ENCODE measurements at places on chromosomes 13 and 19. TPM values are rescaled to one million over a fixed set of nuclear protein-coding genes. Genes with fewer than 3 reads are reported as not detected.

Gene KCNN1
- total RNA-seq: 30.1 TPM

- DNase-seq: no peak
Measured at GRCh38 chr13:66139250-66139649, 1090.9 kb downstream of the PCDH9 start.

- no peak for DNase-seq
Measured at GRCh38 chr19:19137556-19138108, 646 bp downstream of the TMEM161A start.

- no peak for DNase-seq
Measured at GRCh38 chr19:55640043-55640576, 692 bp upstream of the ZNF580 start.

GRCh38 chr13:67094952-67095351 is 135.2 kb downstream of the PCDH9 start:
- DNase-seq: no peak

- no peak for DNase-seq
Measured at GRCh38 chr13:67554746-67555452, 324.8 kb upstream of the PCDH9 start.

DNA sequence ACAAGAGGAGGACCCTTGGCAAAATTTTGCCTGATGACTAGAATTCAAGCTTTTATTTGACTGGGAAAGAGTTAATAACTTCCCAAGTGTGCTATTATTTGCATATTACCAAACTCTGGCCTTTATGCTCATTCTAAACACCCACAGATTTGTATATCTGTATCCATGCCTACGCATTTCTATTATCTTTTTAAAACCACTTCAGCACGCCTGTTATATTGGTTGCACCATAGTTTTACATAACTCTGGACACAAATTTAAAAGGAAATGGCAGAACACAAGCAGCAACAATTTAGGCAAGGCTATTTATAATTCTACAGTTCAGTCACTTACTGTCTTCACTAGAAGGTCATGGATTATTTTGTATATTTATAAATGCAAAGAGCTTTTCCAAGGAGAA is 3.7 kb upstream of the RASL11A start:
- DNase-seq: no peak

DNA sequence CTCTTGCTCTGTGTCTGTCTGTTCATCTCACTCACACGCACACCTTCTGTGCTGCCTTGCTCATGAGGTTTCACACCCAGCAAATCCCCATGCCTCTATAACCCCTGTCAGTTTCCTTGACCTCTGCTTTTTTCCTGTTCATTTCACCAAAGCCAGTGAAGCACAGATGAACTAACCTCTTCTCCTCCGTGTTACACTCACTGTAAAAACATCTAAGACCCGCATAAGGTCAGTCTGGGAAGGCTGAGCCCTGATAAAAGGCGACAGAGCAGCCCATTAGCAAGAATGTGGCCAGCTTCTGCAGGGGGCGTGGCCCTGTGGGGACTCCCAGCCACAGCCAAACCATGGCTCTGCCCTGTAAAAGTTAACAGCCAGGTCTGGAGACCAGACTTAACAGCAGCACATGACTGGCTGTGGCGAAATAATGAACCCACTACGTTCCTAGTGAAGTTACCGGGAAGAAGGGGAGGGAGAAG is 42.8 kb upstream of the NPAS1 start:
- no peak for DNase-seq

Gene CACNG7
- 10.9 TPM for total RNA-seq

GRCh38 chr13:100809129-100809390 is 134.5 kb upstream of the TMTC4 start:
- no peak for DNase-seq

GRCh38 chr13:100958831-100959230 is 284.2 kb upstream of the TMTC4 start:
- no peak for DNase-seq

Gene TMEM190
- not detected for total RNA-seq

GRCh38 chr13:30932481-30933353 is at the start of gene TEX26:
TSS of gene TEX26 (plus strand) at chr13:30932656. CDS start at chr13:30932716, 60 bp downstream.
- DNase-seq: no peak

DNA sequence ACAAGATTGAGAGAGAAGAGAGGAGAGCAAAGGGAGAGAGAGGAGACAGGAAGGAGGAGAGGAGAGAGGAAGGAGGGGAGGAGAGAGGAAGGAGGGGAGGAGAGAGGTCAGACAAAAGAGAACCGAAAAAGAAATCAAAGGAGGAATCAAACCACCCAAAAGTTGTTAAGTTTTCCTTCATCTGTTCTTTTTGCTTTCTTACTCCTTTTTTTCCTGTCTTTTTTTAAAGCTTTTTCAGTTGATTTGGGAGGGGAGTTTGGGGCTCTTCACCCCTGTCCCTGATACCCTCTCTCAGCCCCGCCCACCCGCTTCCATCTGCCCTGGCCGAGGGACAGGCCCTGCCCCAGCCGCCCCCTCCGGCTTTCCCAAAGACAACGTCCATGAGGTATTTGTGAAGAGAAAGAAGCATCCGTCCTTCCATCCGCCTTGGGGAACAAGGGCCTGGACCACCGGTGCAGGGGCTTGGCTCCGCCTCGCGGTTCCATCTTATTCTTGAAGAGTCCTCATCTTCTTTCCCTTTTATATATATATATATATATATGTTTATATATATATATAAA is 13.3 kb downstream of the ZNF574 start:
- no peak for DNase-seq

Gene FUZ
- 21.7 TPM for total RNA-seq

Gene LMTK3
- 9.5 TPM for total RNA-seq

Gene HIPK4
- 0.16 TPM for total RNA-seq

GRCh38 chr19:42343344-42344110 is 18.1 kb downstream of the MEGF8 start:
- DNase-seq: no peak

Gene OLFM2
- total RNA-seq: 121 TPM

DNA sequence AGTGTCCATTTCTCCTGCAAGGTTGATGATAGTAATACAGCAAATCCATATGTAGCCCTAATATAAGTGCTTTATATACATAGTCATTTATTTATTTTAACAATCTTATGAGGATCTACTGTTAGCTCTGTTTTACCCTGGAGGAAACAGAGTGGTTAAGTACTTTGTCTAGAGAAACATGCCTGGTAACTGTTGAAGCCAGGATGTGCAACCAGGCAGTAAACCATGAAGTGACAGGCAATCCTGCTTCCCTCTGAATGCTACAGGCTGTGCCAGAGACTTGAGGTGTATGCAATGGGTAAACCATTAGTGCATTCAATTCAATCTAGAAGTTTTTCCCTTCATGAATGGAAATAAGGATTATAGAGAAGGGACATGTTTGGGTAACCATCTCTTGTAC is 911.0 kb downstream of the PCDH17 start:
- no peak for DNase-seq

DNA sequence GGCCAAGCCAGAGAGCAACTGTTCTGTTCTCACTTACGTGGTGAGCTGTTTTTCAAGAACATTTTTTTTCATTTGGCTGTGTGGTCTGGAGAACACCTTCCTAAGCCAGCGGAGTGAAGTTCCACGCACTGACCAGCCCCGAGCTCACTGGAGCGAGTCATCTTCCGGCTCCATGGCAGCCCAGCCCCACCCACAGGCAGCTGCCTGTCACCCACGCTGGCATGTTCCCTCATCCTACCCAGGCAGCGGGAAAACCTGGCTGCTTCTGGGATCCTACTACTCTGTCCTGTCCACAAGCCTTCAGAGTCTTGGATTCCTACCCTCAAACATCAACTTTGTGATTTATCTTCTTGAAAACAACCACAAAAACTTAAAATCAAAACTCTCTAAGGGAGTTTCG is 76.2 kb downstream of the GGACT start:
- DNase-seq: no peak

GRCh38 chr13:111062305-111062704 is 52.8 kb upstream of the ARHGEF7 start:
- DNase-seq: no peak

DNA sequence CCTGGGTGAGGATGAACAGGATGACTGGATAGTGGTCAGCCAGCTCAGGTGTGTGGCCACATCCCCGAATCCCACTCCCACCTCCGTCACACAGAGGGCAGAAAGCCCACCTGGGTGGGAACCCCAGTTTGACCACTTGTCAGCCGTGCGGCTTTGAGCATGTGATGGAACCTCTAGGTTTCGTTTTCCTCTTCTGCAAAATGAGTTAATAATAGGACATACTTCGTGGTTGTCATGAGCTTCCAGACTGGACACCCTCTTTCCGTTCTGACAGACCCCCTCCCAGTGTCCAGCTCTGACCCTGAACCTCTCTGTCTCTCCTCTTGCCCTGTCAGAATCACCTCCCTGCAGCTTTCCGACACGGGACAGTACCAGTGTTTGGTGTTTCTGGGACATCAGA is 1.8 kb downstream of the AXL start:
- no peak for DNase-seq

- no peak for DNase-seq
Measured at GRCh38 chr19:5466814-5467291, 11.6 kb downstream of the ZNRF4 start.

- no peak for DNase-seq
Measured at GRCh38 chr19:46451352-46451751, 20.0 kb downstream of the PNMA8A start.

Gene OR10H1
- total RNA-seq: not detected

Gene ZNF490
- 11.4 TPM for total RNA-seq

Gene TMED1
- 11.5 TPM for total RNA-seq

Gene DPF1
- 37.4 TPM for total RNA-seq

- no peak for DNase-seq
Measured at GRCh38 chr13:105389373-105389772, 1146.1 kb downstream of the EFNB2 start.

- no peak for DNase-seq
Measured at GRCh38 chr13:33353646-33354045, 68.1 kb upstream of the STARD13 start.

Gene CGB1
- total RNA-seq: not detected

Gene SOX1
- total RNA-seq: 8.3 TPM

Gene TMC4
- total RNA-seq: not detected

GRCh38 chr19:48498595-48499311 is 12.9 kb downstream of the LMTK3 start:
- no peak for DNase-seq

Gene ANKLE1
- total RNA-seq: 0.94 TPM

GRCh38 chr13:29136341-29136740 is 316.2 kb downstream of the MTUS2 start:
- no peak for DNase-seq

DNA sequence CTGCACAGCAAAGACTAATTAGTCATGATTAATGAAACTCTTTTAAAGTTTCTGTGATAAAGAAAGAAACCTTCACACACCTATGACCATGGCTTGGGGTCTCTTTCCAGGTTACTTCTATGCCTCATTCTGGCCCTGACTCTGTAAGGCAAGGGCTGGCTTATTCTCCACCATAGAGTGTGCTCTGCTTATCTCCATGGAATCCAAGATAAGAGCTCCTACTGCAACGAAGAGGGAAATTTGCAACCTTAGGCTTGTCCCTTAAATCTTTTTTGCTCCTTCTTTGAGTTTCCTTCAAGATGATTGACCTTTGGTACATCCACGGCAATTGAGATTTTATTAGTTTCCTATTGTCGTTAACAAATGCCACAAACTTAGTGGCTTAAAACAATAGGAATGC is 239.9 kb downstream of the SPRY2 start:
- DNase-seq: no peak

Gene SYCN
- total RNA-seq: not detected

- no peak for DNase-seq
Measured at GRCh38 chr13:95809429-95809828, 132.5 kb downstream of the DNAJC3 start.

- DNase-seq: no peak
Measured at GRCh38 chr13:70523622-70524021, 415.4 kb upstream of the KLHL1 start.

Gene PRR20B
- total RNA-seq: not detected

DNA sequence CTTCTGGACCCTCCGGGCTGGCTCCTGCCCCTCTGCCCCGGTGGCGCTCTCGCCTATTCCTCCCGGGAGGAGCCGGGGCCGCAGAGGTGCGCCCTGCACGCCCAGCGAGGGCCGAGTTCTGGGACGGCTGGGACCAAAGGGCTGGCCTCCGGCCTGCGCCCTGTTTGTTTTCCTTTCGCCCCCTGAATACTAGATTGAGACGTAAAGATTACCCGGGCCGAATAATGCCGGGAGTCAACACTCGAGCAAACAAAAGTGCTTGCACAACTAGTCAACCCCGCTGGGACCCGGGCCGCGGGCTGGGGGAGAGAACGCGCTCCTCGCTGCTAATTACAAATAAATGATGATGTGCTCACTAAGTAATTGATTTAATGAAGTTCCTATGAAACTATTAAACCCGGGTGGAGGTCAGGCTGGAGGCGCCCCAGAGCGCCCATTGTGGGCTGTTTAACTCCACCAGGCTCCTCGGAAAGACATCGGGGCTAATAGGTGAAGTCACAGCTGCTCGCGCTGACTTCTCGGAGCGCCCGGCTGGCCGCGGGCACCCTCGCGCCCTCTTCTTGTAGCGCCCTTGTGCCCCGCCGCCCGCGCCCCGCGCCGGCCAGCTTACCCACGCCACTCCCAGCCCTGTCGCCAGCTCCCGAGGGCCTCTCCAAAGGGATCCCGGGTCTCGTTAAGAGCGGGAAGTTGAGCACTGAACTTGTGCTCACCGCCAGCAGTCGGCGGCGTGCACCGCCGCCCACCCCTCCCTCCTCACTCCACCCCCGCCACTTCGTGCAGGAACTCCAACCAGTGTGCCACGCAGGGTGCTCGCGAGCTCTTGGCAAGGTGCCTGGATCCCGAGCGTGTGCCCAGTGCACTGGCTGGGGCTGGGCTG is 14.9 kb downstream of the ZIC5 start:
- no peak for DNase-seq

DNA sequence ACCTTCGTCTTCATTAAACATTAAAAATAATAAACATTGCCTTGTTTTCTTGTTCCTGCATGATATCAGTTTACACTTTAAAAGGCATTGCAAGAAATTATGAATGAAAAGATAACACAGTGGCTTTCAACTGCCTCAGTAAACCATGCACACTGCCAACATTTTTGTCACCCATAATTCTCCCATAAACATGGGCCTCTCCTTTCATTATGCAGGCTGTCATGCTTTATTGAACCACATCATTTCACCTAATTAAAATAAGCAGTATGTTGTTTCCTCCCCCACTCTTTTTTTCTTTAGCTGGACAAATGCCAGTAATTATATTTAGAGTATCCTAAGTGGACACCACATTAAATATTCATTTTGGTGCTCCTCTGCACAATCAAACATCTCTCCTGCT is 1566.5 kb upstream of the SLC10A2 start:
- DNase-seq: no peak

Gene DACH1
- 3.6 TPM for total RNA-seq

Gene FXYD7
- 24.0 TPM for total RNA-seq

DNA sequence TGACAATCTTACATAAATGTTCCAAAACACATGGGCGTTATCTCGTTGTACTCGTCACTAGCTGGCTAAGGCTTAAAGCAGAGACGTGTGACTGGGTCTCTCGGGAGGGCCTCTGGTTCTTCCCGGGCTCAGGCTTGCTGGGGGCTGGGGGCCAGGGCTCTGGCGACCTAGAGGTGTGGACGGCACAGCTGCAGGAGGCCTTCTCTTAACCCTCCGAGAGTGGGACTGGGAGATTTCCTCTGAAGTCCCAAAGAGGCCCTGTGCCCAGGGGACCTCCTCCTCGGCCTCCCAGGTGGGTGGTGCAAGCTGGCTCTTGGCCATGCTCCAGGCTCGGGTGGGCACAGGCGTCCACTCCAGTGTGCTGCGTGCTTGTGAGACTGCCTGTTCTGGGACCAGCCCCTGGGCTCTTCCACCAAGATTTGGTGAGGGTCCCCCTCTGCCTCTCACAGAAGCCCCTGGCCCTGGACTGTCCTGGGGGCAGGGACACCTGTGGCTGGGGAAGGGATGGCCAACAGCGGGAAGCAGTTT is 2.2 kb downstream of the CAPS start:
- DNase-seq: no peak

Gene FSD1
- total RNA-seq: 28.4 TPM

All from occipital lobe (tissue), 3 donors.